AG10803 (cell line): ENCODE measurements at places on chromosomes 13 and 19.

- DNase-seq, result no peak
Measured at GRCh38 chr13:40613192-40613818, 53.1 kb downstream of the FOXO1 start.

GRCh38 chr13:44401577-44401976 is 28.0 kb downstream of the SERP2 start:
- DNase-seq, result no peak

DNA sequence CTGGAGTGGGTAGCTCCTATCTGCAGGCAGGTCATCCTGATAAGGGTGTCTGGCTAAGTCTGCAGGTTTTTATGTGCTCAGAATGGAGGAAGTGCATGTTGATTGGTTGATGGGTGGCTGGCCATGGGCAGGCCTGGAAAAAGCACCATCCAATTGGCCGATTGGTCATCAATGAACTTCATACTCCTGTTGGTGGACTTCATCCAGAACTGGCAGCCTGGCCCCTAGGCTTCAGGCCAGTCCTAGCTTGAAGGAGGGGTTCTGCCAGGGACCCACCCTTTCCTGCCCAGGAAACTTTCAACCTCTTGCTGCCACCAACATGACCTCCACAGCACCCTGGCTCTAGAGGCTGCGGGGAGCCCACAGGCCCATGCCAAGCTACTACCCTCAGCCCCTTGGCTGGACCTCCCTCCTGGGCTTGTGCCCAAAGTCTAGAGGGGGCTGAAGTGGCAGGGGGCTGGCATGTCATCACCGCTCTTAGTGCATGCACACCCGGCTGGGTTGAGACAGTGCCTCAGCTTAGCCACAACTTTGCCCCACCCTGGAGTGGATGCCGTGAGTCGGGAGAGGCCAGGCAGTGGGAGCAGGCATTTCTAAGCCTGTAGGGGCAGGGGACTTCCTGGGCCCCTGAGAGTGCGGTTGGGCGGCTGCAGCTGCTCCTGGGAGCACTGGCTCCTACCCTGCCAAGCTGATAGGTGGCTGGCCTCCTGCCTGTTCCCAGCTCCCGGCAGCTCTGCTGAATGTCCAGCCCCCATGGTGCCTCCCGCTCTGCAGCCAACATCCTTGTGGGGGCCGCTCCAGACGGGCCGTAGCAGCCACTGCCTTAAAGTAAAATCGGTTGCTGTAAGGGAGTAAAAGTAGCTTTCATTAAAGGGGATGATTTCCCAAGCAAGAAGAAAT is 13.2 kb downstream of the DNAJC15 start:
- DNase-seq, result no peak

GRCh38 chr13:51921790-51922740 is 60.3 kb downstream of the CCDC70 start:
- no peak for DNase-seq

GRCh38 chr19:6706633-6706958 is 13.9 kb downstream of the C3 start:
- DNase-seq, result no peak

DNA sequence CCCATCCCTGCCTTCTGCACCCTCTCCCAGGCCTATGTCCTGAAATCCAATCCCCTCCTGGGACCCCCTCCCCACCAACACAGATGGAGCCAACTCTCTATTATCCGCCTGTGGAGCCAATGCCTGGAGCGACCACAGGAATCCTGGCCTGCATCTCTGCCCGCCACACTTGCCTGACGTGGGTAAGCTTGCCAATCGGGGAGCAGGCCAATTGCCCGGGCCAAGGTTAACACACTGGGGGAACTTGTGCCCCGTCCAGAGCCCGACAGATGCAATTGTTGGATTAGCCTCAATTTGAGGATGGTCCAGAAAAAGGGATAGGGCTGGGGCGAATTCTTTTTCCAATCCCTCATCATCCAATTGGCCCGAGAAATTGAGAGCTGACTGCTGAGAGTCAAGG is 5.9 kb downstream of the WIZ start:
- peak; percentile 16 for DNase-seq

DNA sequence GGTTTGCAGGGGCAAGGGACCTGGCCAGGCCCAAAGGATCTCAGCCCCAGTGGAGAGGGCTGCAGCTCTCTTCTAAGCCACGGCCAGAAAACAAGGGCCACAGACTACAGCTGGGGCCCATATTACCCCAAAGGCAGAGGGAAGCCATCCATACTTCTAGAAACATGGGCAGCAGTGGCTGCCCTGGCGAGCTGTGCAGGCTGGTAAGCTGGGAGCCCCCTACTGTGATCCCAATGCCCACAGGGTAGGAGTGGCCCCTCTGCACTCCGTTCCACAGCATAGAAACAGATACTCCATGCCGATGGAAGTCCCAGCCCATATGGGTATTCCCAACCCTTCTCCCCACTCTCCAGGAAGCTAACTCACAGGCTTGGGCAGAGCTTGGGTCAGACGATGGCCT is 25.1 kb downstream of the VSTM2B start:
- no peak for DNase-seq

- DNase-seq, result peak; percentile 58
Measured at GRCh38 chr19:2475018-2475701, 767 bp upstream of the GADD45B start.

DNA sequence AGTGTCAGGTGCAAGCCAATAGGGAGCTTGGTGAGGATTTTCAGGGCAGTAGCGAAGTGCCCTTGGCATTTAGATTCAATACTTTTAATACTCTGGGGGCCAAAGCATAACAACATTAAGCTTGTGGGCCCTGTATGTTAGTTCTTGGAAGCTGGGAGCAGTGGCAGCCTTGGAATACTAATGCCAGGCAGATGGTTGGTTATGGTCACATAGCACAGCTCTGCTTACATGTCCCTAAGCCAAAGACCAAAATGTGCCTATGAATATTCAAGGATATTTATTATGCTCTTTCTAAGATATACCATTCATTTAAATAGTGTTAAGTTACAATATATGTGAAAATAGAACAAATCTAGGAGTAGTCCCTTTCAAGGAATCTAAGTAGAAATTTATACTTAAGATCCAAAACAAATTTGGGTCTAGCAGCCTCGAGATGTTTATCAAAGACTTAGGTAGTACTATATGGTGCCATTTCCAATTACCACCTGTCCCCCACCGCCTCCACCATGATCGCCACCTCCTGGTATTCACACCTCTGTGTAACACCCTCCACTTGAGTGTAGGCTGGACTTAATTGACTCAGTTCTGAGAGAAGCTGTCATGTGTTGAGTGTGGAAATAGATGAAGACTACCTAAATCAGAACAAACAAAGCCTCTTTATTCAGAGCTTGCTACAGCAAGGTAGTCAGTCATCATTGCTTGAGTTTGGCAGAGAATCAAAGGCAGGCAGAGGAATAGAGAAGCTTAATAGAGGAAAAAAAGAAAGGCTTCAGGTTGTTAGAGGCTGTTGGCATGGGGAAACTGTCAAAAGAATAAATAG is 261.0 kb downstream of the GPC5 start:
- DNase-seq, result no peak

GRCh38 chr19:47742634-47743033 is 2.7 kb upstream of the NOP53 start:
- DNase-seq, result no peak

DNA sequence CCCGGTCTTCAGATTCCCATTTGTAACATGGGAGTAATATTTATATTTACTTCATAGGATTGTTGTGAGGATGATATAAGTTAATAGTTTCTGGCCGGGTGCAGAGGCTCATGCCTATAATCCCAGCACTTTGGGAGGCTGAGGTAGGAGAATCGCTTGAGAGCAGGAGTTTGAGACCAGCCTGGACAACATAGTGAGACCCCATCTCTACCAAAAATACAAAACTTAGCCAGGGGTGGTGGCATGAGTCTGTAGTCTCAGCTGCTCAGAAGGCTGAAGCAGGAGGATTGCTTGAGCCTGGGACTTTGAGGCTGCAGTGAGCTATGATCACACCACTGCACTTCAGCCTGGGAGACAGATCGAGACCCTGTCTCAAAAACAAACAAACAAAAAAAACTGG is 11.2 kb downstream of the CATSPERG start:
- DNase-seq, result no peak

GRCh38 chr19:10256970-10257615 is 5.1 kb downstream of the MRPL4 start:
- no peak for DNase-seq

GRCh38 chr19:37078717-37079032 is 442 bp downstream of the ZNF420 start:
- DNase-seq, result no peak

- peak; percentile 63 for DNase-seq
Measured at GRCh38 chr13:48994706-48995105, 19.0 kb downstream of the FNDC3A start.

DNA sequence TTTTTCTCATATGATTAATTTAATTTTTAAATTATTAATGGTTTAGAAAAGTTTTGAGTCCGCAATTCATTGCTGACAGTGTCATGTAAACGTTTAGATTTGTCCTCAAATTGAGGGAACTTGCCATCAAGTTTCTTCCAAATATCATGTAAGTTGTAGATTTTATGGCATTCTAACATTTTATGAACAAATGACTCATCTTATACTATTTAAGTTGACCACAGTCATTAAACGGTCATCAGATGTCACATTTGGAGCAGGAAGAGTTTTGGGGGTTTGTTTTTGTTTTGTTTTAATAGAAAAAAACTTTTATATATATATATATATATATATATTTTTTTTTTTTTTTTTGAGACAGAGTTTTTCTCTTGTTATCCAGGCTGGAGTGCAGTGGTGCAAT is 4.3 kb downstream of the ZNF114 start:
- DNase-seq, result no peak

- no peak for DNase-seq
Measured at GRCh38 chr19:31354316-31354715, 5.1 kb upstream of the TSHZ3 start.

DNA sequence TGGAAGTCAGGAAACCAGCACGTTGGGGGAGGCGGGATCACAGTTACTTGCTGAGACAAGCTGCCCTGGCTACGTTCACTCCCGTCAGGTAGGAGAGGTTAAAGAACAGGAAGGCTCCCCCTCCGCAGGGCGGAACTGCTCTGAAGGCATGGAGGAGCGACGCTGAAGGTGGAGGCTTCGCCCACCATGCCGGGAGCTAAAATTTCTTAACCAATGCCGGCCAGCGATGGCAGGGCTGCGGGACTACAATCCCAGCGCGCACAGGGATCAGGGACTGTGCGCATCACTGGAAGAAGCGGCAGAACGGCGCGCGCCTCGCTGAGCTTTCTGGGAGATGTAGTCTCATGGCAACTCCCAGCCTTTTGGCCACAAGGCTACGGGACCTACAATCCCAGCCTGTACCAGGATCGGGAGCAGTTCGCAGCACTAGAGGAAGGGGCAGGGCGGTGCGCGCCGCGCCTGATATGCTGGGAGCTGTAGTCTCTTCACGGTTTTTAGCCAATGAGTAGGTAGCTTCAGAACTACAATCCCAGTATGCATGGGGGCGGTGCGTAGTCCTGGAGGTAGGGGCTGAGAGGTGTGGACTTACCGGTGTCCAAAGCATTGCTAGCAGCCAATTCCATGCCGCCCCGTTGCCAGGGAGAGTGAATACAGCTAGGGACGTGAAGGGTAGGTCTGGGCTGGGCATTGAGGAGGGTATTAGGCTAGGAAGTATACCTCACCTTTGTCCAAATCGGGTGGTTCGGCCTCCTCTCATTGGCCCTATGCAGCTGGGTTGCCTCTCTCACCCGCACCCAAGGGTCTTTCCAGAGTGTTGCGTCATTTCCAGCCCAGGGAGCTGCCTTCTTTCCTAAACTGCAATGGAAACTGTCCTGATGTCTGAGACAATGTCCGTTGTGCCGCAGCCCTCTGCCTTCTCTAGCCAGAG is 12.8 kb upstream of the ZNF682 start:
- peak; percentile 97 for DNase-seq

DNA sequence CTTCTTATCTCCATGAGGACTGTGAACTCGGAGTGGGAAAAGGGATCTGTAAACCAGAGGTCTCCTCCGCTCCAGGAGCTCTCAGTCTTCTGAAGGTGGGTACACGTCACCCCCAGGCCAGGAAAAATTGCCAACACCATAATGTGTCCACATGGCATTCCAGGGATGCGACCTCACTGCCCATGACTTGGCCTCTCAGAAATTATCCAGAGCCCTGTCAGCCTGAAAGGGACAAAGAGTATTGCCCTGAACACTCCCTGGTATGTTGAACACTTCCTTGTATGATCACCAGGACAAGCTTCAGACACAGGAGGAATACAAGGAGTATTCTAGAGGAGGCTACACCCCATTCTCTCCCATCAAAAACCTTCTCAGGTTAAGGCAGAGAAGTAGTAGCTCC is 81.0 kb upstream of the SLC7A1 start:
- DNase-seq, result peak; percentile 82

GRCh38 chr19:947090-947706 is 21.4 kb downstream of the ARID3A start:
- DNase-seq, result no peak

DNA sequence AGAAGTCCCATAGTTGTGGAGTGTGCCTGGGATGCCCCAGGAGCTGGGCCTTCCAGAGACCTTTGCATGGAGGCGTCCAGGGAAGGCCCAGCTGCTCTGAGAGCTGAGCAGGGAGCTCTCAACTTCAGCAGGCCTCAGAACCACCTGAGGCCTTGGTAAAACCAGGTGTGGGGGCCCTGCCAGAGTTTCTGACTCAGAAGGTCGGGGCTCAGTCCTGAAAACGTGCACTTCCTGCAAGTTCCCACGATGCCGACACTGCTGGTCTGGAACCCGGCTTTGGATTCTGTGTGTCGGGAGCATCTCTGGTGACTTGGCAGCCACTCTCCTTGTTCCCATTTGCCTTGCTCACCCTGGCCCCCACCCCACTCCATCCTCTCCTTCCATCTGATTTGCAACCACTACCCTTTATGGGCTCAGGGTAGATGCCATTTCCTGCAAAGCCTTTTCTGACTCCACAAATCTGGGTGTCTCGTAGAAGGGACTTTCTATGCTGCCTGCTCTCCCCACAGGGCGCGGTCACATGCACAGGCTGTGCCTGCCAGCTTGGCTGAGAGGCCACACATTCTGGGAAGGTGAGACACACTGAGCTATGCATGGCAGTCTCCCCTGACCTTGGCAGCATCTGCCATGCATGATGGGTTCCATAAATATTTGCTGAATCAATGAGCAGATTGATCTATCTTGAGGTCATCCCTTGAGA is 244.7 kb downstream of the COL4A1 start:
- peak; percentile 47 for DNase-seq

DNA sequence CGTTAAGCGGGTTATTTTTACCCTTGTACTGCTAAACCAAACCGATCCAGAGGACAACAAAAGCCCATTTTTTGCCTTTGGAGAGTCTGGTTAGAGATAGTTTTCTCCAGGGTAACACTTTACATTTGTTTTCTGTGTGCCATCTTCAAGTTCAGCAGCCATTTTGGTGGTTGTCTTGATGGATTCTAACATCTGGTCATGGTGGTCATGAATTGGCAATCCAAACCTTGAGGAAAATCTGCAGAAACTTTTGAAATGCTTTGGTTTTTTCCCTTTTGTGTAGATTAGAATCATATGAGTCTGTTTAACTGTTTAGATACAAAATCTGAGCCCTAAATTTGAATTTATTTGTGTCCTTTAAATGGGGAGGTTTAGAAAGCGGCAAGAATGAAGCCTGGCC is 16.6 kb downstream of the HNRNPM start:
- DNase-seq, result no peak

DNA sequence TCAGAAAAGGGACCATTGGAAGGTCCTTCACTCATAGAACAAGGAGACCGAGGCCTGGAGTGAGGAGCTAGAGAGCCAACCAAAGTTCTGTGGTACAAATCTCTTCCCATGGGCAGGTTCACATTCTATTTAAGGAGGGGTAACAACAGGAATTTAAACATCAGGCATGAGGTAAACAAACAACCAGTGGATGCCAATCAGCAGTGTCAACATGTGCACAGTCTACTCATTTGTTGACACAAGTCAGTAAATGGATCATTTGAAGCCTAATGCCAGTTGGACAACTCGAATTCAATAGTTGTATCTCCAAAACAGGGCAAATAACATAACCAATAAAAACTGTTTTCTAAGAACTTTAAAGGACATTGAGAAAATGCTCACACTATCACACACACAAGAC is 6.3 kb upstream of the DOCK9 start:
- no peak for DNase-seq
